Sigmoid colon (tissue), 7 donors: ENCODE measurements at places on chromosomes 2 and 18. TPM values are rescaled to one million over a fixed set of nuclear protein-coding genes. Genes with fewer than 3 reads are reported as not detected.
A peak's percentile ranks its signal among the peaks of the same experiment; 100 is the strongest.

DNA sequence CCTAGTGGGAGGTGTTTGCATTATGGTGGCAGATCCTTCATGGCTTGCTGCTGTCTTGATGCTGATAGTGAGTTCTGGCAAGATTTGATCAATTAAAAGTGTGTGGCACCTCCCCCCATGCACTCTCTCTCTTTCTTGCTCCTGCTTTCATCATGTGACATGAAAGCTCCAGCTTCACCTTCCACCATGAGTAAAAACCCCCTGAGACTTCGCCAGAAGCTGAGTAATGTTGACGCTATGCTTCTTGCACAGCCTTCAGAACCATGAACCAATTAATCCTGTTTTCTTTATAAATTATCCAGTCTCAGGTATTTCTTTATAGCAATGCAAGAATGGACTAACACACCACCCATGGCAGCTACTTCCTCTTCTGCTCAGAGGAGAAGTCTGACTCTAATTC lies 2181.4 kb upstream of the PIK3C3 start:
- DNase-seq, result no peak

The DSG1 gene
- not detected for total RNA-seq

GRCh38 chr2:238483656-238484055 lies 56.9 kb downstream of the ASB1 start:
- no peak for DNase-seq

DNA sequence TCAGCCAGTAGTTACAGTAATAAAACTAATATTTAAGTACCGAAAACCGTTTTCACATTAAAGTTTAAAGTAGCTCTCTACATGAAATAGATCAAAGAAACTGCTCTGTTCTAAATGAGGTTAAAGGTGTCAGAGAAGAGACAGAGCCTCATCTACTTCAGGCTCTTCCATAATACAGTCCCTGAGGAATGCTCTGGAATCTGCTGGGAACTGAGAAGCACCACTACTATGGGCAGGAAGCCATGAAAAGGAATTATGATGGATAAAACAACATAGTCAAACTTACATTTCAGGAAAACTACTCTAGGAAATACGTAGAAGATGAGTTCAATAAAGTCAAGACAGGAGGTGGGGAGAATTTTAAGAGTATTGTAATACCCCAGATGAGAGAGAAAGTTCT lies 60.0 kb downstream of the ROCK1 start:
- no peak for DNase-seq

The ZAP70 gene
- 1.3 TPM for total RNA-seq

DNA sequence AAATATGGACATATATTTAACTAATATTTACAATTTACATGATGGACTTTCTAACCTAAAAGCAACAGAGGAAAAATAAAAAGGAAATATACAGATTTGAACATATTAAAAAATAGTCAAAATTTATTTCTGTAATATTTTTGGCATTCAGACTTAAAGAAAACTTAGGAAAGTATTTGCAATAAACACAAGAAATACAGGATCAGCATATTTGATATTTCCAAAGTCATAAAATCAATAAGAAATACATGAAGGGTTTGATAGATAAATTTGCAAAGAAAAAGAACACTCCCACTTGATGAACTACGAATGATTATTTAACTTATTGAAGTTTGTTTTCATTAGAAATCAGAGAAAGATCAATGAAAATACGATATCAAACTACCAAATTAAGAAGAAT lies 48.6 kb upstream of the CD302 start:
- no peak for DNase-seq

The AQP12A gene
- total RNA-seq, result not detected

DNA sequence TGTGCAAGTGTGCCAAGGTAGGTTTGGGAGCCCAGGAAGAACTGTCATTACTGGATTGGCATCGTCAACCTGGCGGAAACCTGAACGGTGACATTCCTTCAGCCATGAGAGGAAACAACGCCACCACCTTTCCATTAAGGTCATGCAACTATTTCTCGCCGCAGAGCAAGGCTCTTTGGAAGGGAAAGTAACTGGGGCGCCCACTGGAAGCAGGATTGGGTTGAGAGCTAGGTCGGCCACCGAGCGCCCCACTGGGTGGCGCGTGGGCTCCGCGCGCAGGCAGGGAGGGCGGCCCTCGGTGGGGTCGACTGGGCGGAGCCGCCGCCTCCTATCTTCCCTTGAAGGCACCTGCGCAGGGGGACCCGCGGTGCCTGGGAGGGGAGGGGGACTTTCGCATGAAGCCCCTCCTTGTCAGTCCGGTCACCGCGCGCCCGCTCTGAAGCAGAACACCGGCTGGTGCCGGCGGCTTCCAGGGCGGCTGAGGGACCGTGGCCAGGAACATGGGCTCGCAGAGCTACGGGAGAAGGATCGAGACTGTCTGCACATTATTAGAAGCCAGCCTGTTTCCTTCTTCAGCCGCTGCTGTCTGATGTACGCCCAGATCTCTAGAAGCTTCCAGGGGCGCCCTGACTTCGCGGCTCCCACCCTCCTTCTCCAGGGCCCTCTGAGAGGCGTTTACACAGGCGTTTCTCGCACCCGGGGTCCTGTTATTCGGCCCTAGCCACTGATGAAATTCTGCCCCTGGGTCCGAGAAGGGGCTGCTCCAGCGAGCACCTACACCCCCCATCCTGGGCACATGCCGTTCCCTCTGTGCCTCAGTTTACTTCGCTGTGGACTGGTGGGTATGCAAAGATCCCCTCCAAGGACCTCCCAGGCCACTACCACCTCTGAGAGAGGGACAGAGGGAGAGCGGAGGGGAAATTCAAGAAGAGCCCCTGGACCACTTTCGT lies 27.3 kb upstream of the MAL start:
- peak; percentile 43 for DNase-seq

- DNase-seq, result no peak
Measured at GRCh38 chr18:76992226-76993084, 140.1 kb downstream of the MBP start.

The RETREG2 gene
- 48.2 TPM for total RNA-seq

DNA sequence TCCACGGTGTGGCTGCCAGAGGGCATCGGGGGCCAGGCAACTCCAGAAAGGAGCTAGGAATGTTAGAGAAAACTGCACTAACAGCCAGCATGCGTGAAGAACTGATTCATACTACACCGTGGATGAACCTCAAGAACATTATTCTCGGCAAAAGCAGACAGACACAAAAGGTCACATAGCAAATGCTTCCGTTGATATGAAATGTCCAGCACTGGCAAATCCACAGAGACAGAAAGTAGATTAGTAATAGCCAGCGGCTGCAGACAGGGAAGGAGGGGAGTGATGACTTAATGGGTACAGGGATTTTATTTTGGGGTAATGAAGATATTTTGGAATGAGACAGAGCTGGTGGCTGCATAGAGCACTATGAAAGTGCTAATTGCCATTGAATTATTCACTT lies 37.4 kb downstream of the SCTR start:
- no peak for DNase-seq

- DNase-seq, result no peak
Measured at GRCh38 chr2:23632386-23632785, 247.4 kb downstream of the KLHL29 start.

GRCh38 chr18:46560671-46561045 lies 96.4 kb downstream of the LOXHD1 start:
- no peak for DNase-seq

DNA sequence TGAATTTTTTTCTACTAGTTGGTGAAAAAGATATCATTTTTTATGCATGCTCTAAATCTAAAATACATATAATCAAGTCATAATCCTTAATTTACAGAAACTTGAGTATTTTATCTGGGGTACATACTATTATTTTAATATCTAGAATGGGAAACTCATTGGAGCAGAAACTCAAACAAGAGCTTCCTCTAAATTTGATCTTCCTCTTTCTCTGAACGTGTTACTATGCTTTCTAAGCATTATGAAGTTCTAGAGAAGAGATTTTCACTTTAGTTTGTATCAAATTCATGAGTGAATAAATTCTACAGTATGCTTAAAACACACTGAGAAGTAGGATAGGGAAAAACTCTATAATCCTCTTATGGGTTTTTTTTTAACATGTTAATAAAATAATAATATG lies 20.6 kb upstream of the SLC38A11 start:
- DNase-seq, result no peak

- DNase-seq, result no peak
Measured at GRCh38 chr2:43191947-43192516, 34.4 kb downstream of the ZFP36L2 start.

- DNase-seq, result peak; percentile 48
Measured at GRCh38 chr2:232998666-232998985, 14.4 kb downstream of the NGEF start.

The SP140 gene
- total RNA-seq, result 2.1 TPM

The GDF7 gene
- total RNA-seq, result 0.71 TPM

The MC2R gene
- total RNA-seq, result not detected

DNA sequence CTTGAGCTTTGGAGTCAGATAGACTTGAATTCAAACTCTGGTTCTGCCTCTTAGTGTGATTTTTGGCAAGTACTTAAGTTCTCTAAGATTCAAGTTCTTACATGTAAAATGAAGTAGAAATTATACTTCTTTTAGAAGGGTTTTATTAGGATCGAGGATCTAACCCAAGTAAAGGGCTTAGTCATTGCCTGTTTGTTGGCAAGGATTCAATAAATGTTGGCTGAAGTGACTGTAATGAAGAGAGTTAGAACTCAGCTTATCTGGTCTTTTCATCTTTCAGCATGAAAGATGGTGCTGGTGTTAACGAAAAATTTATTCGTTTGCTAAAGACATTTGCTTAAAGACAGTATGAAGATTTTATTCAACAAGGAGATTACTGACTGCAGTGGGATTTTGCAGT lies 315.9 kb upstream of the THUMPD2 start:
- DNase-seq, result no peak

The TMEM178A gene
- 2.4 TPM for total RNA-seq

- no peak for DNase-seq
Measured at GRCh38 chr2:37653805-37654378, 17.6 kb downstream of the CDC42EP3 start.

DNA sequence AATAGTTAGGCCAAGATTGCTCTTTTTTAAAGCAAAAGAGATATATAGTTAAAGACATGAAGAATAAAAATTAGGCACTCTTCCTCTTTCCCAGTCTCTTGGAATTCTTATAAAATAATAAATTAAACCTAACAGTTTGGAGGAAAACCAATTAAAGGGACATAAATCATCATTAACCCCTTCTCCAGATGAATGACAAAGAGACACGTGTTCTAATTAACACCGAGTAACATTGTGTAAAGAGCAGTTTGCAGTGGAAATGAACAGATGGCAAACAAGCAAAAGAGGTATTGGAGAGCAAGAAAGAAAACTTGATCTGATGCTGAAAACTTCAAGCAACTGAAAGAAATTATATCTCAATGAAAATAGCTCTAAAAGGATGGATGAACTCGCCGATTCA lies 48.4 kb downstream of the BCL2 start:
- DNase-seq, result no peak

- DNase-seq, result no peak
Measured at GRCh38 chr18:34957119-34957863, 83.9 kb upstream of the MAPRE2 start.

The DQX1 gene
- total RNA-seq, result not detected

GRCh38 chr2:112156152-112156986 lies 18.2 kb downstream of the FBLN7 start:
- no peak for DNase-seq

- peak; percentile 74 for DNase-seq
Measured at GRCh38 chr2:43027097-43027873, 199.1 kb downstream of the ZFP36L2 start.

- no peak for DNase-seq
Measured at GRCh38 chr18:62493033-62493862, 29.6 kb upstream of the ZCCHC2 start.

DNA sequence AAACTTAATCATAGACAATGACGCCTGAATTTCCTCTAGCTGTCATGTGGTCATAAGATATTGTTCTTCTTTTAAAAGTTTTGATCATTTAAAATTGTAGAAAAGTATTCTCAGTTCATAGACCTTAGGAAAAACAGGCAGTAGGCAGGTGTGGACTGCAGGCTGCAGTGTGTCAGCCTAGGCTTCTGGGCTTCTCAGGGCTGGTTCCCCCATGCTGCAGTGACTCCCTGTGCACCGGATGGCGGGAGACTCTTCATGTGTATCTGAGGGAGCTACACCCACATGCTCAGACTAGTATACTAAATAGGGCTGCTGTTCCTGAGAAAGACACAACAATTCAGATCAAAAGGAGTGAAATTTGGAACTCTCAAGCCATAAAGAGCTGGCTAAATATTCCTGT lies 72.4 kb downstream of the PXDN start:
- no peak for DNase-seq

GRCh38 chr2:44560941-44561340 lies 199.2 kb downstream of the CAMKMT start:
- DNase-seq, result no peak

- no peak for DNase-seq
Measured at GRCh38 chr2:105737980-105738657, 6.6 kb upstream of the NCK2 start.

DNA sequence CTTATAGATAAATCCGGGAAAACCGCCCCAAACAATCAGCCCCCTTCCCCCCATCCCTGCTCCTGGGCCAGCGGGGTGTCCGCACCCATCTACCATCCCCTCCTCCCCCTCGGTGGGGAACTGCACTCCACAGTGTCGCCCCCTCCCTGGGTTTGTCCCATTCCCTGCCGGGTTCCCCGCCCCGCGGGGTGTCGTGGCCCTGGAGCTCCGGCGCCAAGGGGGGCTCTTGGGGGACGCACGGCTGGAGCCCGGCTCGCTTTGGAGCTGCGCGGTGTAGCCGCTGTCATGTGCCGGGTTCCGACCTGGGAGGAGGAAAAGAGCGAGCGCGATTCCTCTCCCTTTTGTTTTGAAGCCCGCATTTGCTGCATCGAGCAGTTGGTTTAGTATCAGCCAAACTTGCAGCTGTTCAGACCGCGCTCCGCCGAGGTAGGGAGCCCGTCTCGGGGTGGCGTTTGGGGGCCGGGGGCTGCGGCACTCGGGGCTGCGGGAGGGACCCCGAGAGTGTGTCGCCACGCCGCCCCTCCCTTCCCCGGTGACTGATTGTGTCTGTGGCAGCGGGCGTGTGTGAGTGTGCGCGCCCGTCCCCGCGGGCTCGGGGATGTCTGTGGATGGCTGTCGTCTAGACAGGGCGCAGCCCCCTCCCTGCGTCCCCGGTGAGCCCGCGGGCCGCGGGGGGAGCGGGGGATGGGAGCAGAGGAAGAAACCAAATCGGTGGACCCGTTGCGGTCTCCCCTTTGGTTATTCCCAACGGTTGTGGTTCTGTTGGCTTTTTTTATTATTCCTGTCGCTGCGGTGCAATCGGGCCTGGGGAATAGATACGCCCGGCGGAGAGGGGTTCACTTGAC lies 797 bp downstream of the CTIF start:
- DNase-seq, result peak; percentile 79

- DNase-seq, result no peak
Measured at GRCh38 chr2:134463699-134464022, 209.8 kb downstream of the MGAT5 start.

The TMEM247 gene
- not detected for total RNA-seq
